ENCODE measurements at places on chromosomes 13 and 19.

- no peak for DNase-seq
Observed at GRCh38 chr19:34601071-34601470, 75.9 kb downstream of the SCGB2B2 start.

- peak; percentile 55 for DNase-seq
Observed at GRCh38 chr19:2374808-2375207, 14.7 kb downstream of the TMPRSS9 start.

- no peak for DNase-seq
Observed at GRCh38 chr19:281992-282391, 9.2 kb downstream of the PLPP2 start.

GRCh38 chr19:49749055-49749716 is 13.9 kb downstream of the TSKS start:
- DNase-seq: peak; percentile 57

DNA sequence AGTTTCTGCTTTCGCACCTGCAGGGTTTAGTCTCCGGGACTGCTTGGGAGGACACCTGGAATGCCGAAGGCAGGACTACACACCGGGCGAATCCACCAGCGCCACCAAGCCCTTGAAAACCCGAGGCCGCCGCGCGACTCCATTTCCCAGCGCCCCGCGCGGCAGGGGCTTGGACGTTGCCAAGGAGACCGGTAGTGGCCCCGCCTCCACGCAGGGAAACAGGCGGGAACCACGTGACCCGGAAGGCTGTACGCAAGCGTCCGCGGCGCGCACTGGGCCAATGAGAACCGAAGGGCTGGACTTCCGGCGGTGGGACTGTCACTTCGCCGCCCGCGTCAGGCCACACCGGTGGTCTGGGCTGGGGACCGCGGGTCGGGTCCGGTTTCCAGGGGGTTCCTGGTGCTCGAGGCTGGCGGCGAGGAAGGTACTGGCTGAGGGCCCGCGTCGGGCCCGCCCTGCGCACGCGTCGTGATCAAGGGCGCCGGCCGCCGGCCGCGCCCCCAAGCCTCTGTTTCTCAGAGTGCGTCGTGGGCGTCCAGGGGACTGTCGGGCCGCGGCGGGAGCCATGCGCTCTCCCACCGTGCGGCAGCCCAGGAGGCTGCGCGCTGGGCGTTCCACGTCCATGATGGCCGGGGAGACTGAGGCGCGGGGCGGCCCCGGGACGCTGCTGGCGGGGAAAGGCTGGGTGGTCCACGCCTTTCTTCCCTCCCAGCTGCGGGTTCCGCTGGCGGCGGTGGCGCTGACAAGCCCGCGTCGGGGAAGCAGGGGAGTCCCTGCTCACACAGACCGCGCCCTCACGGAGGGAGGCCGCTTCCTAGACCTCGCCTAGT is at the start of gene ZNF324:
Gene ZNF324, plus strand, starts transcription at position 321 of the 830 bp plus-strand sequence. CDS start 2,106 bp downstream, outside the sequence.
- peak; percentile 100 for DNase-seq

DNA sequence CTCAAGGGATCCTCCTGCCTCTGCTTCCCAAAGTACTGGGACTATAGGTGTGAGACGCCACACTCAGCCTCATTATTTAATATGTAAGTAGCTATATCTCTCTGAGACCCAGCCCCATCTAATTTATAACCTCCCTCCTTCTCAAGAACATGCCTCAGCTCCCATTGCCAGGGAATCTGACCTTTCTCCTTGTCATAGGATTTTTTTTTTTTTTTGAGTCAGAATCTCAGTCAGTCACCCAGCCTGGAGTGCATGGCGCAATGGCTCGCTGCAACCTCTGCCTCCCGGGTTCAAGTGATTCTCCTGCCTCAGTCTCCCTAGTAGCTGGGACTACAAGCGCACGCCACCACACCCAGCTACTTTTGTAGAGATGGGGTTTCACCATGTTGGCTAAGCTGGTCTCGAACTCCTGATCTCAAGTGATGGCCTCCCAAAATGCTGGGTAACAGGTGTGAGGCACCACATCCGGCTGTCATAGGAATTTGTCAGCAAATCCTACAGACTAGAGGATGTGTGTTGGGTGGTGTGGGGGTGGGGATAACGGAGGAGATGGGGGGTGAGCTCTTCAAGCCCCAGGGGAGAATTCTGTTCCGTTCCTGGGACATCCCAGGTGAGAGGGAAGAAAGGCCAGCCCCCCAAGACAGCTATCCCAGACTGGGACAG is 5.1 kb upstream of the EPS8L1 start:
- no peak for DNase-seq

GRCh38 chr13:99299920-99300341 is 7.3 kb downstream of the GPR183 start:
- DNase-seq: no peak

GRCh38 chr13:73948848-73949529 is 185.2 kb downstream of the KLF12 start:
- DNase-seq: no peak

DNA sequence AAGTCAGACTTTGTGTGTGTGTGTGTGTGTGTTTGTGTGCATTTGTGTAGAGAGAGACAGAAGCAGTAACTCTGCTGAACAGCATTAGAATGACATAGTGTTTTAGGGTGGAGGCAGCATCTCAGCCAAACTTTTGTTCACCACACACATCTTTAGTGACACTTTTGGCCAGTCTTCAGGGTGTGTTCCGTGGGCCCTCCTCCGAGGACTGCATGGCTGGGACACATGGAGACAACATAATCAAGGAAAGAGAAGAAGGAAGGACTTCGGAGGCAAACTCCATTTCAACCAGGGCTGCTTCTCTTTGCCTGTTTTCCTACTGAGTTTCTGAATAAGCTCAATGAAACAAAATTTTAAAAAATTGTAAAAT is 205.1 kb downstream of the LHFPL6 start:
- peak; percentile 33 for DNase-seq

DNA sequence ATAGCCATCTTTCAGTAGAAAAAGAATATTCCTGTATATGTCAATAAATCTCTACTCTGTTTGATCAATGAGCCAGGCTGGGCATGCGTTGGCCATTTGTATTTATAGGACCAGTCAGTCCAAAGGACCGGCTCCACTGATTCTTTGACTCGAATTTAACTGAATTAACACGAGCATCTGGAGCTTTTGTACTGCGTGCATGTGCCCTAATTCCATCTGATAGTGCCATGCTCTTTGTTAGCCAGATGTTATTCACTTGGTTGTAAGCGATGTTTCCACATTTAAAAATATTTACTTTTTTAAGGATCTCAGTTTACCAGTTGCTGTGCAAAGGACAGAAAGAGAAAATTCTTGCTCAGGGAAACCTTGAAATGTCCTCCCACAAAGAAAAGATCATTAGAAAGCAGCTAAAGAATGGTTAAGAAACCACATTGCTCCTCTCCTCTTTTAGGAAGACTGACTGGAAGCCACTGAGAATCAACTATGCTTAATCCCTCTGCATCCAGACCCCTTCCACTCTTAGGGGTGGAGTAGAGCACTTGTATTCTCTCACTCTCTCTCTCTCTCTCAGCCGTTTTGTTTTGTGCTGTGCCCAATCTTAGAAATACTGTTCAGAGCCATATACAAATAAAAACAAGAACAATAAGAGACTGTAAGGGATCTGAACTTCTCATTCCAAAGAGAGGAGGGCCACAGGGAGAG is 165.8 kb downstream of the DCLK1 start:
- no peak for DNase-seq

- no peak for DNase-seq
Observed at GRCh38 chr13:53612200-53612599, 583.6 kb downstream of the OLFM4 start.

- no peak for DNase-seq
Observed at GRCh38 chr19:18408053-18408476, 10.6 kb upstream of the LRRC25 start.

DNA sequence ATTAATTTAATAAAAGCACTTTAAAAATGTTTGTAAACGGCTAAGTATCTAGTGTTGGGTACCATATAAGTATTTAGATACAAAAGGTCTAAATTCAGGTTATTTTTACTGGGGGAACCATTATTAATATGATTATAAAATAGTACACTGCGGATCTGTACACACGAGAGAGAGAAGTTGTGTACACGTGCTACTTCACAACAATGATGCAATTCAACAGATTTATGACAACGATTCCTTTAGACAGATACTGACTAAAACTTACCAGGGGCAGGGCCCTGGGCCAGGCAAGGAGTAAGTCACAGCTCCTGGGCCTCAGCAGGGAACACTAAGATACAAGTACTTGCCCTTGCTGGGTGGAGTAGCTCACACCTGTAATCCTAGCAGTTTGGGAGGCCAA is 29.1 kb upstream of the TPTE2 start:
- no peak for DNase-seq

DNA sequence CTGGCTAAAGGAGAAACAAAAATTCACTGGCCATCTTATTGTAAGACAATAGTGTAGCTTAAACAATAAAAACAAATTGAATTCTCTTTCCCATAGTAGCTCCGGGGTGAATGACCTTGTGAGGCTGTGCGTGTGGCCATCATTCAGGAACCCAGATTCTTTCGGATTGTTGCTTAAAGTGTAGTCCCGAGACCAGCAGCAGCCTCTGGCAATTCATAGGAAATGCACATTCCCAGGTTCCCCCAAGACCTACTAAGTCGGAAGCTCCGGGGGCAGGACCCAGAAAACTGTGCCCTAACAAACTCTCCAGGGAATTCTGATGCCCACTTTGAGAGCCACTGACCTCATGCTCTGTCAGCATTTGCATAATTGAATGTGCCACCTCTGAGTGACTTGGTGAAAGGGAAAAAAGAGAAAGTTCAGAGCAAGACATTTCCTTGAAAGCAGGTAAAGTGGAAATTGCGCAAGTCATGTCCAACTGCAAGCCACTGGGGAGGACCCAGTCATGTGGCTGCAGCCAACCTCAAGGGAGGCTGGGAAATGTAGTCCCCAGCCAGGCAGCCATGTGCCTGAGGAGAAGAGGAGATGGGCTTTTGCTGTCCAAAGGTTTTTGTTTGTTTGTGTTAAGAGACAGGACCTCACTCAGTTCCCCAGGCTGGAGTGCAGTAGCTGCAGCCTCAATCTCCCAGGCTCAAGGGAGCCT is 50.7 kb upstream of the PNMA8B start:
- DNase-seq: peak; percentile 55

GRCh38 chr13:107088061-107088460 is 520.1 kb upstream of the ARGLU1 start:
- DNase-seq: no peak

DNA sequence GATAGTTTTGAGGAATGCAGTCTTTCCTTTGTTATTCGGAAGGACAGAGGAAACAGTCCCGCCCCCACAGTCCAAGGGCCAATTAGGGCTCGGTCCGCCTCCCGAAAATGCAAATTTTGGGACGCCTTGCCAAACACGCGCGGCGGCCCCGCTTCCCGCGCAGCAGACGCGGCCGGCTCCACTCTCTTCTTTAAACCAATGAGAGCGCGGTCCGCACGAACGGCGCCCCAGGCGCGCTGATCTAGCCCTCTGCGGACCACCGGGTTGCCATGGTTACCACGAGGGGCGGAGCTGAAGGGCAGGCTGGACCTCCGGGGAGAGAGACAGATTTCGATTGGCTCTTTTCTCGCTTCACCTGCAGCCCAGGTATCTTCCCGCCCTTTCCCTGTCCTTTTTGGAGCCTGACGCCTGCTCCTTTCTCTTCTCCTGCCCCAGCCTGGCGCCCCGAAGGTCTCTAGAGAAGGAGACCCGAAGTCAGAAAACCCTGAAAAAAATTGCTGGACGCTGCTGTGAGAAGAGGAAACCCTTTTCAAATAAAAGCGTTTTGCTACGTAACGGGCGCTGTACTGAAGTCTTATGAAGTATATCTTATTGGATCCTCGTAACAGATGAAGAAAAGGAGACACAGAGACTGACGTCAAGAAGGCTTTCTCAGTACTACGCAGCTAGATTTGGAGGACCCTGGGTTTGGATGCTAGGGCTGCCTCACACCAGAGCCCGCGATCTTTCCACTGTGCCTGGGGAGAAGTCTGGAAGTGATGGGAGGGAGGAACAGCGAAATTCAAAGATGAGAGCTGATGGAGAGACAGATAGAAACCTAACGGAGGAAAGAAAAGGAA is 2.0 kb downstream of the PTH2 start:
- peak; percentile 80 for DNase-seq

DNA sequence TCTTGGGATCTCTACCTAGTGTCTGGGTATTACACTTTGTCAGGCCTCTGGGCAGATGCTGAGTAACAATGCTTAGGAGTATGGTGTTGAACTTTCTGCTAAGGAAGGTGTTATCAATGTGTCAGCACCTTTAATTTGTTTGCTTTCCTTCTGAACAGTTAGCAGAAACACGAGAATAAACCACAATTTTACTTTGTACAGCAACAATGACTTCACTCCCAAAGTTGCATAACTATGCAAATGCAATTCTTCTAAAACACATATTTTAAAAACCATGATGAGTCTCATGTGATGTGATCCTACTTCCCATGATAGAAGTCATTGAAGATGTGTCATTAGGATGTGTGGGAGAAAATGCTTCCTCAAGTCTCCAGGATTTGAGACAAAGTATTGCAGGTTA is 155.0 kb downstream of the POSTN start:
- peak; percentile 94 for DNase-seq

DNA sequence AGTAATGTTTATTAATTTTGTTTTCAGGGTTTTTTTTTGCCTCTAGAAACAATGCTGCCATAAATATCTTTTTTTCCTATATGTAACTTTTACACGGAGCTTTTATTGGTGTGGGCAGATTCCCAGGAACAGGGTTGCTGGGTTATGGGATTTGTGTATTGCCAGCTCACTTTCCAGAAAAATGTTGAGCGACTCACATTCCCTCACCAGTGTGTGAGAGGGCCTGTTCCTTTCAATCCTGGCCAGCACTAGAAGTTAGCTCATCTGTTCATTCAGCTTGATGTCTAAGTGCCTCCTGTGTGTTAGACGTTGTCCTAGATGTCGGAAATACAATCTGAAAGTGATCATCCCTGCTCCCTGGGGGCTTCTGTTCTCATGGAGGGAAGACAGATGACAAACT is 2.6 kb downstream of the ZNF71 start:
- DNase-seq: peak; percentile 74

DNA sequence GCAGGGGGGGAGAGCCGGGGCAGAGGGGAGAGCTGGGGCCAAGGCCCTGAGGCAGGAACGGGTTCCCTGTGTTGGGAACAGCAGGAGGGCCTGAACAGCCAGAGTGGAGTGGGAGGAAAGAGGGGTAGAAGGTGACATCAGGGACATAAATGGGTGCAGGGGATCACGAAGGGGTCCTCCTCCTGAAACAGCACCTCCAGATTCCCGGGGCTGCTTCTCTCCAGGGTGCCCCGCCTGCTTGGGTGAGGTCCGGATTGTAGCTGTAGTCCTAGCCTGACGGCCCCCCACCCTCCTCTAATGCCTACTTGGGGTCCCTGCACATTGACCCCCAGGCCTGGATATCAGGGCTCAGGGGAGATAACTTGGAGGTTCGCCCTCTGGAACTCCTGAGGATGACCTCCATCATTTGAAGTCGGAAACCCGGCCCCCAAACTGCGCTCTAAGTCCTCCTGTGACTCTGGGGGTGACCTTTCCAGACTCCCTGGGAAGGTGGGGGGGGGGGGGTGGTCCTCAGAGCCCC is 473 bp upstream of the SCN1B start:
- peak; percentile 12 for DNase-seq

GRCh38 chr19:38213911-38214625 is 10.0 kb downstream of the DPF1 start:
- peak; percentile 85 for DNase-seq

DNA sequence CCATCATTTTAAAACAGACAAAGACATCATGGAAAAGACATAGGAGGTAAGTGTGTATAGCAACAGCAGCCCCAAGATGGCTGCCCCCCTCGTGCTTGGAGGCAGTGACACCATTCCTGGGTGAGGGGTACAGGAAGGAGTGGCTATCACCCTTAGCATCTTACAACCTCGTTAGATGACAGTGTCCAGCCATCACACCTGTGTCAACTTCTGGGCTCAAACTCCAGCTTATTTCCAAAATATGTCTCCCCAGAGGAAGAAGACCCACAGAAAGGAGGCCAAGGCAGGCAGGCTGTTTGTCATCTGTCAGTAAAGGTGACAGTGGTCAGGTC is 27.5 kb downstream of the EPS15L1 start:
- no peak for DNase-seq

GRCh38 chr13:73406454-73406853 is 347.6 kb downstream of the KLF5 start:
- DNase-seq: no peak
